ENCODE measurements at places on chromosomes 7 and 10.

DNA sequence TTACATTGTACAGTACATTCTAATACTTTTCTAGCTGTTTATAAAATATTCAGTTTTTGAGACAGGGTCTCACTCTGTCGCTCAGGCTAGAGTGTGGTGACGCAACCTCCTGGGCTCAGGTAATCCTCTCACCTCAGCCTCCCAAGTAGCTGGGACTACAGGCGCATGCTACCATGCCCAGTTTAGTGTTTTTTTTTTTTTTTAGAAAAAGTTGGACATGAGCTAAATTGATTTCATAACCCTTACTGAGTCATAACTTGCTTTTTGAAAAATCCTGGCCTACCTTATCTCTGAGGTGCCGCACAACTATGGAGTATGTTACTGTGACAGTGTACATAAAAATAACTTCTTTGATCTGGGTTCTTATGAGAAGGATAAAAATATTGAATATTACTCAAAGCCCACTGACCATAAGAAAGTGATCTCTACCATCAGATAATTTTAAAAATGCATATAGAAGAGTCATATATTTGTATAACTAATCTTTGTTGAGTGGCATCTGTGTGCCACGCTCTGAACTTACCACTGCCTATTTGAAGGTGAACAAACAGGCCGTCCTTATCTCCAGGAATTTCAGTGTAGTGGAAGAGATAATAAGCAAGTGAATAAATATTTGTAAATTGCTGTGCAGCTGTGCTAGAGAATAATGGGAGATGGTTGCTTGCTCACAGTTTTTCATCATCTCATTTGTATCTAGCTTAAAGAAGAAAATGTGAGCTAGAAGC lies 73.2 kb downstream of the PPP1R9A start:
- peak; percentile 31 for DNase-seq

DNA sequence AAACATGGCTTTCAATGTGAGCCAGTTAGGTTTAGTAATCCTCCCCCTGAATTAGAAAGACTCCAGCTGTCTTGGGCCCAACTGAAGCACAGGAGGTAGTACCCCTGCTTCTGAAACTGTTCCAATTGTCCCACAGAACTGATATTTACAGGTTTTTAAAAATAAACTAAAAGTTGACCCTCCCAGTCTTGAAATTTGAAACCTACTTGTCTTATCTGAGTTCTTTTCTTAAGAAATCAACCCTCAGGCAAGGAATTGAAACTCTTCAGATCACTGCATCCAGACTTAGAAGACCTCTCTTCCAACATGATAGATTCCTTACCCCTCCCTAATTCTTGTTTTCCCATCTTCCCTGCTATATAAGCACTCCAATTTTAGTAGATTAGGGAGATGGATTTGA lies 13.3 kb upstream of the ARHGAP21 start:
- no peak for DNase-seq

GRCh38 chr10:130141878-130142277 lies 5.7 kb downstream of the GLRX3 start:
- no peak for DNase-seq

GRCh38 chr7:72538856-72539255 lies 126.7 kb upstream of the CALN1 start:
- no peak for DNase-seq

GRCh38 chr7:143381427-143382125 lies 431 bp downstream of the ZYX start:
- DNase-seq: peak; percentile 84

GRCh38 chr10:34313353-34313752 lies 501.7 kb downstream of the PARD3 start:
- DNase-seq: no peak

GRCh38 chr7:88307823-88308222 lies 1.1 kb upstream of the STEAP4 start:
- DNase-seq: no peak

GRCh38 chr7:137932881-137933269 lies 69.0 kb downstream of the CREB3L2 start:
- peak; percentile 61 for DNase-seq

DNA sequence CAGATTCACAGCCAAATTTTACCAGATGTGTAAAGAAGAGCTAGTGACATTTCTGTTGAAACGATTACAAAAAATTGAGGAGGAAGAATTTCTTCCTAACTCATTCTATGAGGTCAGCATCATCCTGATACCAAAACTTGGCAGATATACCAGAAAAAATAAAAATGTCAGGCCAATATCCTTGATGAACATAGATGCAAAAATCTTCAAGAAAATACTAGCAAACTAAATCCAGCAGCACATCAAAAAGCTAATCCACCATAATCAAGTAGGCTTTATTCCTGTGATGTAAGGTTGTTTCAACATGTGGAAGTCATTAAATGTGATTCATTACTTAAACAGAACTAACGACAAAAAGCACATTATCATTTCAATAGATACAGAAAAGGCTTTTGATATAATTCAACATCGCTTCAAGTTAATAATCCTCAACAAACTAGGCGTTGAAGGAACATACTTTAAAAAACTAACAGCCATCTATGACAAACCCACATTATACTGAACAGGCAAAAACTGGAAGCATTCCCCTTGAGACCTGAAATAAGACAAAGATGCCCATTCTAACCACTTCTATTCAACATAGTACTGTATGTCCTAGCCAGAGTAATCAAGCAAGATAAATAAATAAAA lies 807.7 kb upstream of the ZWINT start:
- DNase-seq: no peak

DNA sequence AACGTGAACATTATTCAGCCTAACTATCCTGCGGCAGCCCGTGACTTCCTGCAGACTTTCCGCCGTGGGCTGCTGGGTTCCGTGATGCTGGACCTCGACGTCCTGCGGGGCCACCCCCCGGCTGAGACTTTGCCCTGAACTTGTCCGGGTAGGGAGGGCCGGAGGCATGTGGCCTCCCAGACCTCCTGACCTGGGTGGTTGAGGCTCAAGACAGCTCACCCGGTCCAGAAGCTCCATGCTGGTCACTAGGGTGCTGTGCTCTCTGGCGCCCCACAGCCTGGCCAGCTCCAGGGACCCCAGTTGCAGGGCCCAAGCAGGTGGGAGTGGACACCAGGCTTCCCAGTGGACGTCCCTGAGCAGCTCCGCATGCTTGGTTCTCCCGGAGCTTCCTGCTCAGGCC lies 4.4 kb downstream of the SPRN start:
- no peak for DNase-seq

GRCh38 chr7:80838643-80839042 lies 80.2 kb downstream of the SEMA3C start:
- no peak for DNase-seq

- no peak for DNase-seq
Observed at GRCh38 chr7:131774419-131775220, 218.2 kb upstream of the PODXL start.

- DNase-seq: no peak
Observed at GRCh38 chr10:119845656-119846055, 27.0 kb downstream of the MCMBP start.

DNA sequence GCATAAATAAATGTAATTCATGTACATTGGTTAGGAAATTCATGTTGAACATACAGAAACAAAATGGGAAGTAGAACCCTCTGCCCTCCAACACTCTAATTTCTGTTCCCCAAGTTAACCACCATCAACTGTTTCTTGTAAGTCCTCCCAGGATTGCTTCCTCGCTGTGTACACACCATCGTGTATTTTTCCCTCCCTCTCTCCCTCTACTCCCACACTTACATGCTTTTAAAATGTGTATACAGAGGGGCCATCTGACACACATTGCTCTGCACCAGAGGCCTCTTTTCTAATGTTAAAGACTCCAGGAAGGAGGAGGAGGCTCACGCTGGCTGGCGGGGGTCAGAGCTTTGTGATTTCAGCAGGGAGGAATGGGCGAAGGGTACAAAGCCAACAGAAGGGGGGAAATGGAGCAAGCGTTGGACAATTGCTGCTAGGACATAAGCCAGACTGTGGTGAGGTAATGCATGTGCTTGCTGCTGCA lies 1.9 kb upstream of the EPHA1 start:
- no peak for DNase-seq

GRCh38 chr10:133474665-133475424 lies 21.1 kb downstream of the SCART1 start:
- DNase-seq: no peak

DNA sequence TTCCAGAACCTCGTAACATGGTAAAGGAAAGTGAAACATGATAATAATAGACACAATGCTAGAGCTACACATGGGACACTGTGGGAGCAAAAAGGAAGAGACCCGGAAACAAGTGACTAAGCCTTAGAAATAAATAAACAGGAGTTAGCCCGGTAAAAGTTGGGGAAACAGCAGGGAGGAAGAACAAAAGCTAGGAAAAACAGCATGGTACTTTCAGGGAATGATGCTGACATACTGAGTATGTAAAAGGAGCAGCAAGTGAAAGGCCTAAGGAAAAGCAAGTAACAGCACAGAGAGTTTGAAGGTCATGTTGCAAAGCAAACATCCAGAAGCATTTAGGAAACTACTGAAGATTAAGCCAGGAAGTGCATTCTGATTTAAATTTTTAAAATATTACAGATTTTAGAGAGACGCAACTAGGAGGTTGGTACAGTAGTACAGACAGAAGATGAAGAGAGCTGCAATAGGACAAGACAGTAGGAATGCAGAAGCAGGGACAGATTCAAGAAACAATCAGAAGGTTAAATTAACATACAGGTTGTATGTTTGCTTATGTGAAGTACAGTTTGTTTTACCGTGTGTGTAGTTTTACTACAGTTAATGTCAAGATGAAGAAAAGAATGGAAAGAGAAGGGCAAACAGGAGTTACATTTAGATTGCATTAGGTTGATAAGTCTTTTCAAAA lies 63.7 kb downstream of the ARHGAP12 start:
- peak; percentile 45 for DNase-seq

GRCh38 chr10:77782328-77783061 lies 144.1 kb downstream of the DLG5 start:
- no peak for DNase-seq

GRCh38 chr10:98528166-98528804 lies 81.5 kb upstream of the HPS1 start:
- no peak for DNase-seq

GRCh38 chr10:91944880-91945630 lies 21.5 kb downstream of the BTAF1 start:
- DNase-seq: peak; percentile 39

DNA sequence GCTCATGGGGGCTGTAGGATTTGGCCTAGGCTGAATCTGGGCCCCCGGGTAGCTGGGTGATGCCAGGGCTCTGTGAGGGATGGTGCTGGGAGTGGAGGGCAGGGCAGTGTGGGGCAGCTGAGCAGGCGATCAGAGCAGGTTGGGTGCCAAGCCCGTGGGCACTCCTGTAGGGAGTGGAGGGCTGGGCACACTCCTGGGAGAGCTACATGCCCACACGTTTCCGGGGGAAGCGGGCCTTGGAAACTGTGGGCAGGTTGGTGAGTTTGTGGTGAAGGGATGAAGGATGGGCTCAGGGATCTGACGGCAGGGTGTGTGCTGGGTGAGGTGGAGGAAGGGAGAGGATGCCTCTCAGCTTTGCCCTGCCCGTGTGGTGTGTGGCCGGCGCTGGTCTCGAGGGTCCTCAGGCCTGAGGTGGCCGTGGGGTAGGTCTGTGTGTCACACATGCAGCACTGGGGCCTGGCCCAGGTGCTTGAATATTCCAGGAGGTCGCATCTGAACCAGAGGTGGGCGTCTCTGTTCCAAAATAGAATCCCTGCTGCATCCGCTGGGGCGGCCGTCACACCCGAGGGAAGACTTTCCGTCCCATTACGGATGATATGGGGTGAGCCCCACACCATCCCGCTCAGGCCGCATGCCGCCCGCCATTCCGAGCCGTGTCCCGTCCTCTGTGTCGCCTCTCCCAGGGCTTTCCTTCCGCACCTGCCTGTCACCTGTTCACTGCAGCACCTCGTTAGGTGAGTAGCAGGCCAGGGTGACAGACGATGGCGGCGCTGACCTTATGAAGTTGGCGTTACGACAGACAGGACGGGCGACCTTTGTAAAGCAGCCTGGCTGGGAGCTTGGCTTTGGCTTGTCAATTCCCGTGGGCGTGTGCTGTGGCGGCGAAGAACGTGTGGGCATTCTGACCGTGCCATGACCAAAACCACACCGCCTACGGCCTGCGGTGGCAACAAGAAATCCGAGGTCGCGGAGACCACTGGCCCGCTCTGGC lies 143.6 kb downstream of the ACTR3B start:
- DNase-seq: no peak

GRCh38 chr7:4713183-4713784 lies 31.2 kb downstream of the FOXK1 start:
- peak; percentile 59 for DNase-seq

DNA sequence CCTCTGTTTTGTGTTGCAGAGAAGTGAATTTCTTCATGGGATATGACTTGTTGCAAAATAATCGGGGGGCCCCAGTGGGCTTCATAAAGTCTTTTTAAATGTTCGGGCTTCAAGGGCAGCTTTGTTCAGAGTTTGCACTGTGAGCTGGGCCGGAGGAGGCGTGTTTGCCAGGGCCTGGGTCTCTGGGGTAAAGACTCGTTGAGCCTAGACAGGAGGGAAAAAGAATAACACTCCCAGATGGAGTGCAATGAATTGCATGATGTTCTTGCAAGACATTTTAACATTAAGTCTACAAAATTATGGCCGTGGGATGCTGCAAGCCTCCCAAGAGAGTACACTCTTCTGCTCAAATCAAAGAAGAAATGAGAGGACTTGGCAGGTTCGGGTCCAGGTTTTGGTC lies 23.6 kb downstream of the BMPER start:
- DNase-seq: no peak

DNA sequence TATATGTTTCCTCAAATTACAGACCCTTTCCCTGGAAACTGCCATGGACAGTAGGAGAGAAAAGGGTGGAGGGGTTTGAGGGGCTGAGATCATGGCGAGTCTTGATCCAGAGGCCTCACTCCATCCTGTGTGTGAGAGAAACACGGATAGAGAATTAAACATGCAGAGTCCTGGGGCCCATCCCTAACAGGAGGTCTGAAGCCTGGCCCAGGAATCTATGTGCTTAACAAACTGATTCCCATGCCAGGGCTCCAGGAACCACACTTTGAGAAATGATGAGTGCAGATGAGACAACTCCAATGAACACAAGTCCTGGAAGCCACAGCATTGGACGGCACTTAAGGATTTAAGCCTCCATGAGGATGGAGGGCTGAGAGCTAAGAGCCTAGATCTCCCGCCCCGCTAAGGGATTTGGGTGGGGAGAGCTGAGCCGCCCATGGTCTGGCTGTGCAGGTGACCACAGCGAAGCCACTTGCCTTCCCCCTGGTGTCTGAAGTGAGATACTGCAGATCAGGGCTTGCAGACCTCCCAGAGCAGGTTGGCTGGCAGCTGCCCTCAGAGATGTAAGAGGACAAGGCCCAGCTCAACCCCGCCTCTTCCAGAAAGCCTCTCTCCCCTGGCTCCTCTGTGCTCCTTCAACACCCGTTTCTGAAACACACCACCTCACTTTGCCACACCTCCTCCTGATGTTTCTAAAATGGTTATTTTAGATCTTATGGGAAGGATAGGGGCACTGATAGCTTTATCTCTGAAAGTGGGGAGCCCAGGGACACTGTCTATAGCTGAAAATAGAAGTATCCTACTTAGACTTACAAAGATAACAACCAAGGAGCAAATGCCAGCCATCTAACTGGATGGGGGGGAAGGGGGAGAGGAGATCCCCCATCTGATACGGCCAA lies 24.8 kb upstream of the EIF5AL1 start:
- peak; percentile 75 for DNase-seq

All from choroid plexus epithelial cell (primary cell).